Left ventricle myocardium inferior (tissue), 1 donor: ENCODE measurements at places on chromosomes 11 and 22. TPM values are rescaled to one million over a fixed set of nuclear protein-coding genes. Genes with fewer than 3 reads are reported as not detected.

DNA sequence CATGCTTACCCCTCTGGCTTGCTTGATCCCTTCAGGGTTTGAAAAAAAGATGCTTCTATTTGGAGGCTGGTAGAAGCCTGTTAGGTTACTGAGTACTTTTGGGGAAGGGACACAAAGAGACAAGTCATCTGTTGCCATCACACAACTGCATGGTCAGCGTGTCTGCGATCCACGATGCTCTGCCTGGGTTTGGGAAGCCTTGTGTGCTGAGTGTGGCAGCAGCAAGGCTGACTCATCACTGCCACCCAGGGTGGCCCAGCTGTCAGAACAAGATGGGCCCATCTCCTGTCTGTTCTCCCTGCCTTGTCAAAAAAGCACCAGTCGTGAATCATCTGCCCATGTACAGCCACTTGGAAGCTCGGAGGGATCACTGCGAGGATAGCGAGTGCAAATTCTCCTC is 26.2 kb downstream of the UBASH3B start:
- DNase-seq, result no peak

DNA sequence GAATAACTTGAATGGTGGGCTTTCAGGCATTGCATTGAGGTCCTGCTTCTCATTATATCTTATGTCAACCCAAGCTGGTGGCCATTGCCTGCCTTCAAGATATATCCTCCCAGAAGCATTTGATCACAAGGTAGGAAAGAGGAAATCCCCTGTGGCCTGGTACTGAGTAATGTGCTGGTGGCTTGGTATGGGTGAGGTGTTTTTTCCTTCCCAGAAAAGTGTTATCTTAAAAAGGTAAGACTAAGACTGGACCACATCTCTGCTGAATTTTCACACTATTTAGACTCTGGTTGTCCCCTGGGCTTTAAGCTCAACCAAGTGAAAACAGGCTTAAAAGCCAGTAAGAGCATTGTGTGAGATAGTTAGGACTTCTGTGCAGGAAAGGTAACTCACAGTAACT is 3.7 kb downstream of the INSC start:
- DNase-seq, result no peak

- DNase-seq, result no peak
These were observed 24.8 kb downstream of the TPST2 start for GRCh38 chr22:26565181-26565580.

DNA sequence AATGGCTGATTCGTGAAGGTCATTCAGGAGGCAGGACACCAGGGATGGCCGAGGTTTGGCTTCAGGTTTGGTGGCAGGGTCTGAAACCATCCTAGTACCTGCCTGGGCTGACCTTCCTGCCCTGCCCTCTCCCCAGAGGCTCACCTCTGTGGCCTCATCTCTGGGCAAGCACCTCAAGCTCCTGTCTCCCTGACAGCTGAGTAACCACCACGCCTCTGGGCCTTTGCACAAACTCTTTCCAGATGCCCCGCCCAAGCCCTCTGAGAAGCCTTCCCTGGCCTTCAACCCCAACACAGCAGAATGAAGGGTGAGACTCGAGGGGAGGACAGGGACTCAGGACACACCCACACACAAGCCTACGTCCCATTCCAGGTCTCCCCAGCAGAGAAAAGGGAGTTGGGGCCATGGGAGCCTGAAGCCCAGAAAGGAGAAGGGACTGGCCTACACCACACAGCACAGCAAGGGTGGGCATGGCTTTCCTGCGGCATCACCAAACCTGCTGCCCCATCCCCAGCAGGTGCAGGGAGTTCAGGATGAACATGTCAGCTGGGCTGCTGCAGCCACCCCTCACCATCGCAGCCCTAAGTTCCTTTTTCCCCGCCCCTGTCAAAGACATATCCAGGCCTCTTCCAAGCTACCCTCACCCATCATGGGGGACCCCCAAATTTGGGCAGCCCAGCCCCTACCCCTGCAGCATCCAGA is 2.4 kb downstream of the SHISA8 start:
- no peak for DNase-seq

- DNase-seq, result no peak
These were observed 347.2 kb downstream of the NTM start for GRCh38 chr11:131717616-131718015.

DNA sequence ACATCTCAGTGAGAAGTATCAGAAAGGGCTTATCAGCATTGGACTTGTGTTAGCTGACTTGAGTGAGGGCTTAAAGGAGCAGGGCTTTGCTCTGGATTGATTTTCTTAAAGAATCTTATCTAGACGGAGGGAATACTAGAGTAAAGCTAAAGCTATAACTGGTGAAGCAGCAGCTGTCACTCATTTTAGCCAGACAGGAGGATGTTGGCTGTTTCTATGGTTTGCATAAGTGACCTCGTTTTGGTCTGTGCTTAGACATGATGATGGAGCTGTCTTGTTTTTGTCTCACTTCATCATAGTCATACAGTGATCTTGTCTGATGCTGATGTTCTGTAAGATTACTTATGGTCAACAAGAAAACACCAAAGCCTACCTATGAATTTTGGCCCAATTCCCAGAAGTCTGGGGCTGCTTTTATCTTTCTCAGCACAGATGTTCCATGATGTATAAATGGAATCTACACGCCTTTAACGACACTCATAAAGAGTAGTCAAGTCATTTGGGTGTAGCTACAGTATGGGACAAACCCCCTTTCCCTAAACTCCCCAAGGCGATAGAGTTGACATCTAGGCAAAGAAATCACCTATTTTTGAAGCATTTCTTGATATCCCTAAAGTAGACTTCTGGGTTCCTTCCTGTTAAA is 77.5 kb upstream of the UCP3 start:
- no peak for DNase-seq

DNA sequence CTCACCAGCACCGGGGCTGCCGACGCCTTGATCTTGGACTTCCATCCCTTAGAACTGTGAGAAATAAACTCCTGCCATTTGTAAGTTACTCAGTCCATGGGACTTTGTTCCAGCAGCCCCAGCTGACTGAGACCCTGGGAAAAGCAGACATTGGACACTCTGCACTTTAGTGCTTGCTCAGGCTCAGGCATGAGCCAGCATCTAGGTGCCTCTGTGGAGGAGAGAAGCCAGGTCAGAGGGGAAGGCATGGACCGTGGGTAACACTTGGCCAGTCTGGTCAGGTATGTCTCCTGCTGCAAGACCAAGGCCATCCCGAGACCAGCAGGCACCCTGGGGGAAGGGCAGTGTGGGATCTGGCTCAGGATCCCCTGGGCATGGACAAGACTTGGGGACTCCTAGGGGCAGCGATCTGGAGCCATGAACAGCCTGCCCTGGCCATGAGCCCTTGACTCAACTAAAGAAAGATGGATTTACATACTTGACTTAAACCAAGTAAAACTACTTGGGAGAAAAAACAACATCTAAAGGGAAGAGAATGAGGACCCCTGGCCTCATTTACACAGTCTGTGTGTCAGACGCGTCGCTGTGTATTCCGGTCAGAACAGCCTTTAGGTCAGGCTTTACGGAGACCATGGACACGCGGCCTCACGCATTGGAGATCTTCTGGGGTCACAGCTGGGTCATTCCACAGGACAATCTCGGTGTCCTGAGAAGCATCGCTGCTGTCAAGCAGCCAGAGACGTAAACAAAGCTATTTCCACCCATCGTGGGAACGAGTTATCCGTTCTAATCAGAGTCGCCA is 497.1 kb downstream of the BRD1 start:
- no peak for DNase-seq

DNA sequence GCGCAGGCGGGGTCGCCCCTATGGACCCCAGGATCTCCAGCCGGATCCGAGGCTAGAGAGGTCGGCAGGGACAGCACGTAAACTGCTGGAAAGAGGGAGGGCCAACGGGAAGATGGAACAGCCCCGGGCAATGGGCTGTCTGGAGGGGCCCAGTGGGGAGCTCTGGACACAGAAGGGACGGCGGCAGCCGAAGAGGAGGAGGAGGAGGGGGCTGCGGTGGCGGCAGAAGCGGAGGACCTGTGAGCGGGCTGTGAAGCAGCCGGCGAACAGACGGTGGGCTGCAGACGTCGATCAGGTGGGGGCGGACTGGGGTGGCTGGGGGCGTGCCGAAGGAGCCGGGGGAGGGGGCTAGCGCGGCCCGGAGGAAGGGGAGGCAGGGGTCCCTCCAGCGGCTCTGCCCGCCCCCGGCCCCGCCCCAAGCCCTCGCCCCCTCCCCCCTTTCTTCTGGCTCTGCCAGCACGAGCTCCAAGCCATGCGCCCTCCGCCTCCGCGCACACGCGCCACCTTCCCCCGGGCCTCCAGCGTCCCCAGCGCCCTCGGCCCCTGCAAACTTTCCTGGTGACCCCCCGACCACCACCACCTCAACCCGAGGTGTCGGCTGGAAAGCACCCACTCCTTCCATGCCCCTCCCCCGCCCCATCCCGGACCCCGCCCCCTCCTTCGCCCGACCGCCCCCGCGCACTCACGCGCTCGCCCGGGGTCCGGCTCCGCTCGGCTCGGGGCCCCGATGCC is 432 bp downstream of the TNKS1BP1 start:
- DNase-seq, result peak; percentile 53

DNA sequence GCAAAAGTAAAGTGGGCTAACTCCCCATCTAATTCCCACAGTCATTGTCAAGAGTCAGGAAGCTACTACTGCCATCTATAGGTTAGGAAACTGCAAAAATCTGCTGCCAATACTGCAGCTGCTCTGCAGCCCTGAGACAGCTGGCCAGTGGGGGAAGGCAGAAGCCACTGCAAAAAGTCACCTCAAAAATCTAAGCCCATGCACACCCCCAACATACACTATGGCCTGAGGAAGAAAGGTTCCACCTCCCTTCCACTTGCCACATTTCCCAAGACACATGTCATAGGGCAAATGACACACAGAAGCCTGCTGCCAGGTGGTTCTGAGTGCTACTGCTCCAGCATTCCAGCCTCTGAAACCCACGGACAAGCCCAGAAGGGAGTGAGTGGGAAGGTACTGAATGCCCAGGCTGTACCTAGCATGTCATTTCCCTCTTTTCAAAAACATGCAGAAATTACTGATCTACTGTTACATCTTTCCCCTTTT is 36.9 kb downstream of the DGCR2 start:
- DNase-seq, result no peak

- no peak for DNase-seq
These were observed 12.5 kb upstream of the PTPRJ start for GRCh38 chr11:47967577-47968525.

GRCh38 chr11:124892750-124893454 is 4.8 kb downstream of the ROBO4 start:
- no peak for DNase-seq

DNA sequence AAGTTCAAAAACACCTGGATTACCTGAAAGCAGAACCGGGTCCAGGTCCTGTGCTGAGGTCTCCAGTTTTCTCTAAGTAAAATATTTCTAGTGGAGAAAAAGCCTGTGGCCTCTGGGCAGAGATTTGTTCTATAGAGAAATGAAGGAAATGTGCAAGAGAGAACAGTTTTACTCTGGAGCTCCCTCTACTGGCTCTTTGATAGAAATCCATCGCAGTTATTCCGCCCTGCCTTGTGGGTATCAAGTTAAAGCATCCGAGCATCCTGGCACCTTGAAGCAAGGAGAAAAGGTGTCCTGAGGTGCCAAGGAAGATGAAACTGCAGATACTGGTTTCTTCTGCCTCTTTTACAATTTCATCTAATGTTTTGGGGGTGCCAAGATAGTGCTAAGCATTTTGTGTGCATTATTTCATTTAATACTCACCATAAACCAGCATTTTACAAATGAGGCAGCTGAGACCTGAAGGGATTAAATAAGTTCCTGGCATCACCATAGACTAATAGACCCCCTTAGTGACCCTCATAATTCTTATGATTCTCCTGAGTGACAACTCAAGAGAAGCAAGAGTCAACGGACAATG is 113.1 kb upstream of the HSD17B12 start:
- DNase-seq, result no peak

DNA sequence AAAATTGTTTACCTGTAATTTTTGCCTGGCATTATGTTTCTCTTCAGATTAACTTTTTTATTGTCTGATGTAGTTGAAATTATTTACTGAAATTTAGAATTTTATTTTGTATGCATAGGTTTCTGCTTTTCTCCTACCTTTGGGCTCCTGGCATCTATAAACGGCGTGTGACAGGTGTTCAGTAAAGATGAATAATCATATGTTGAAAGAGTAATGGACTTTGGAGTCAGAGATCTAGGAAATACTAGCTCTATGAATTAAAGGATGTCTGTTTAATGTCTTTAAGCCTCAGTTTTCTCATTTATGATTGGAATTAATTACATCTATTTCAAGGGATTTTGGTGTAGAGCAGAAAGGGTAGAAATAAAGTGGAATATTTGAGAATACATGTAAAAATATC is 7.2 kb upstream of the ANGPTL5 start:
- no peak for DNase-seq

Gene KRTAP5-7
- not detected for total RNA-seq

Gene HRAS
- total RNA-seq, result 55.9 TPM

Gene DCDC1
- not detected for total RNA-seq

Gene YAP1
- 67.9 TPM for total RNA-seq

Gene SFI1
- total RNA-seq, result 6.8 TPM

Gene DRD4
- total RNA-seq, result 0.22 TPM

Gene OR8A1
- total RNA-seq, result not detected

Gene TRMU
- 42.0 TPM for total RNA-seq

Gene AQP11
- total RNA-seq, result 0.69 TPM

Gene ANO5
- total RNA-seq, result 79.7 TPM

Gene ALKBH8
- total RNA-seq, result 6.7 TPM

Gene ELP4
- 13.6 TPM for total RNA-seq

Gene KCNK4
- total RNA-seq, result not detected
